ENCODE measurements at places on chromosomes 2 and 18.
A peak's percentile ranks its signal among the peaks of the same experiment; 100 is the strongest.

DNA sequence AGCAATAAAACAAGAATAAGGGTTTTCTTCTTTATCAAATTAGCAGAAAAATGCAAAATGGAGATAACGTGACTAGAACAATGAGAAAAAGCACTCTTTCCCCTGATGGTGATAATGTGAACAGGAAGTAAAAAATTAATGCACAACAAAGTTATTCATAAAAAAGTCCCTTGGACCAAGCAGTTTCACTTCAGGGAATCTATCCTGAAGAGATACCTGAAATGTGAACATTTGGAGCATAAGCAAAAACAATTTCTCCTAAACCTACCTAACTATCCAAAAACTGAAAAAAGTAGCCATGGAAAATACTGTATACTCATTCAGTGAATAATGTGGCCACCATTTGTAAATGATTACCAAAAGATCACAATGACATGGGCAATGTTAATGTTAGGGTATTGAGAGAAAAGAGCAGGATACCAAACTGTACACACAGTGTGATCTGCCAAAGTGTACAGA, 48.7 kb downstream of the TRIP12 start:
- no peak for DNase-seq

DNA sequence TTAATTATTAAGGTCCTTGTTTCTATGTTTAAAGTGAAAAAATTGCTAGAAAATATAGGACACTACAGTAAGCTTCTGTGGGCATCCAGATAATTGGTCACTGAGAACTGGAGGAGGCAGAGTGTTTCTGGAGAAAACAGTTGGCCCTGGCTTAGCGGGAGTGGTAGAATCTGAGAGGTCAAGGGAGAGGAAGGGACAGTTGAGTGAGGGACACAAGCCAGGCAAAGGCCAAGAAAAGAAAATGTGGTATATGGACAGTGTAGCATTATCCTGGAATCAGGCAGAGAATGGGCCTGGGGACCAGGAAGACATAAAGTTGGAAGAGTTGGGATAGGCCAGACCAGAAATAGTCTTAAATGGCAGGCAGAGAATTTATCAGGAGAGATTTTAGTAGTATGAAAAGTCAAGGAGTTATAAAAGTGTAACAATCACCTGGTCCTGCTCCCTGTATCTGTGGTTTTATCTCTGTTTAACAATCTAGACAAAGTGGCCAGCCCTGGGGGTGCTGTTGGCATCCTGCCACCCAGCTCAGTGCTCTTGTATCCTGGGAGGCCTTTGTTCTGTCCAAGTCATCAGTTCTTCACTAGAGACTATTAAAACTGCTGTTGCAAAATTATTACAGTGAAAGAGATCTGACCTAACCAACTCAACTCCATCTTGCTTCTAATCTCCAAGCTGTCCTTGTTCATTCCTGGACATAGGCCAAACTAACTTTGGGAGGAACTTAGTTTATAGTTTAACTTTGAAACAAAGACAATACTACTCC, 15.4 kb upstream of the MSGN1 start:
- no peak for DNase-seq

GRCh38 chr18:28095041-28095440, 81.9 kb downstream of the CDH2 start:
- DNase-seq: no peak

GRCh38 chr2:148670773-148671172, 26.2 kb downstream of the EPC2 start:
- DNase-seq: no peak

DNA sequence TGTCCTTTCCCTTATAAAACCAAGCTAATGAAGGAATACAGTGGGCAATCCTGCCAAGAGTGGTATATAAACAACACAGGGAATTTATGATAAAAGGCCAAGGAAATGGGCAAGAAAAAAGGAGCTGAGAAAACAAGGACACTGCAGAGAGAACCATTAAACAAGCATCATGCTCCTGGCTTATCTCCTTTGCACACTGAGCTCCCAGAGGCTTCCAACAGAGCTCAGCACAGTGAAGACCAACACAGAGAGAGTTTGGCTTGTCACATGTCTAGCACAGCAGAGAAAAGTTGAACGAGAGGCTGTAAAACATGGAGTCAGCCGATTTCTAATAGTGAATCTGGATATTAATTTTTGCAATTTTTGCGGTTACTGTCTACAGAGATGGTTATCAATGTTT, 68.0 kb upstream of the KLF7 start:
- peak; percentile 25 for DNase-seq

- DNase-seq: no peak
Measured at GRCh38 chr2:217981084-217981730, 21.6 kb downstream of the TNS1 start.

- no peak for DNase-seq
Measured at GRCh38 chr2:98799375-98800329, 68.7 kb upstream of the MGAT4A start.

GRCh38 chr2:187435756-187436155, 12.3 kb downstream of the CALCRL start:
- DNase-seq: no peak

DNA sequence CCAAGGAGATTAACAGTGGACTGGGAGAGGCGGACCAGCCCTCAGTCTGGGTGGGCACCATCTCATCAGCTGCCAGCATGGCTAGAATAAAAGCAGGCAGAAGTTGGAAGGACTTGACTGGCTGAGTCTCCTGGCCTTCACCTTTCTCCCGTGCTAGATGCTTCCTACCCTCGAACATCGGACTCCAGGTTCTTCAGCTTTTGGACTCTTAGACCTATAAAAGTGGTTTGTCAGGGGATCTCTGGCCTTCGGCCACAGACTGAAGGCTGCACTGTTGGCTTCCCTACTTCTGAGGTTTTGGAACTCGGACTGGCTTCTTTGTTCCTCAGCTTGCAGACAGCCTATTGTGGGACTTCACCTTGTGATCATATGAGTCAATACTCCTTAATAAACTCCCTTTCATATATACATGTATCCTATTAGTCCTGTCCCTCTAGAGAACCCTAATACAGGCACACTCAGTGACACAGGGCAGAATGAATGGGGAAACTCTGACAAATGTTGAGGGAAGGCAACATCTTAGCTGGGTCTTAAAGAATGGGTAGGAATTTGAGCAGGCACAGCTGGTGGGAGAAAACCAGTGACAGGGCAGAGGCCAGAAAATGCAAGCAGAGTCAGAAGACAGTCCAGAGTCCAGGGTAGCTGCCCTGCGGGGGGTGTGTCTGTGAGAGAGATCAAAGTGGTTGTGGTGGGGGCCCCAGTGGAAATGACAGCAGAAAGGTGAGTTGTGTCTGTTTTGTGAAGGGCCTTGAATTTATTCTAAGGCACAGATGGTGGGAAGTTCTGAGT, 108.1 kb upstream of the CD302 start:
- no peak for DNase-seq

GRCh38 chr18:7020995-7021777, 96.4 kb downstream of the LAMA1 start:
- DNase-seq: no peak

DNA sequence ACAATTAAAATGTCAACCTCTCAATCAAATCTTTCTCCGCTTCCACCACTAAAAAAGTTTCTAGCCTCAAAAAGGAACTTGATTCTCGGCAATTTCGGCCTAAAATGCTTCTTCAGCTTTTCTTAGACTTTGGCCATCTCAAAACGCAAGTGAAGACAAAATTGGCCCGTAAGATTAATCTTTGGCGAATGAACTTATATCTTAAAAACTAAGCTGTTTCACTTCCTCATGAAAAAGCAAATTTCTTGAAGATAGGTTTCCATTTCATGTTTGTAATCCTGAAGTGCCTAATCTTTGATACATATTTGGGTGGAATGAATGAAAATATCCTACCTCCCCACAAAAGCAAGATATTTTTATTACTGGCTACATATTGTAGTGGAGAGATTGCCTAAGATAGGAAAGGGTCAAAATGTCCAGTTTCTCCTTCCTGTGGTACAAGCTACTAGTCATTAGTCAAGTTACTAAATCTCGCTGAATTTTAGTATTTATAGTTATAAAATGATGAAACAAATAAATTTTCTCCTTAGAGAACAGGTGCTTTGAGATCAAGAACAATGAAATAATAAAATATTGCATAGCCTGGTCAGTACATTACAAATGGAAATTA, 85.4 kb upstream of the ZEB2 start:
- DNase-seq: no peak

- DNase-seq: no peak
Measured at GRCh38 chr2:240288087-240288521, 147.4 kb upstream of the GPC1 start.

GRCh38 chr2:227348324-227348723, 23.3 kb downstream of the MFF start:
- DNase-seq: no peak

- no peak for DNase-seq
Measured at GRCh38 chr2:118249531-118249930, 161.3 kb downstream of the INSIG2 start.

DNA sequence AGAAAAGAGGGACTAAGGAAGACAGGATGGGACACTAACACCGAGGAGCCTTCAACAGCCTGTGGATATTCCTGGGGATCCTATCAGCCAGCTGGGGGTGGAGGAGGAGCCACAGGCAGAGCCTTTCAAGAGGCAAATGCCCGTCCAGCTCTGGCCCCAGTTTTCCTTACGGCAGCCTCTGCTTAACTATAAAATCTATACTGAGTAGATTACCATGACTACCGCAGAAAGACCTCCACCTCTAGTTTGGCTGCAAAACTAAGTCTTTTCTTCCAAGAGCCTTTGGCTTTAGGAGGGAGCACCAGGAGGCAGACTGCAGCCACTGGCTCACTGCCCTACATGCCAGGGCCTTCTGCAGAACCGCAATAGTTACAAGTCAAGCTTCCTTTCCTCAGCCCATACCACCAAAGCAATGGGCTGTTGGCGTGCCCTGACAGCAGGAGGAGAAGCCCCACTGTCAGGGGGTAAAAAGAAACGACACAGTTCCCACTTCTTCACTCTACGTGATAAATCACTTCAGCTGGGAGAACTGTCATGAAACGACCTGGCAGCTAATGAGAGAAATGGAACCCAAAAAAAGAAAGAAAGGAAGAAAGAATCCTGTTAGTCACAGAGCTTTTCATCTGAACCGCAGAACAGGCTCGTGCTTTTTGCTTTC, 25.1 kb upstream of the CREB1 start:
- no peak for DNase-seq

DNA sequence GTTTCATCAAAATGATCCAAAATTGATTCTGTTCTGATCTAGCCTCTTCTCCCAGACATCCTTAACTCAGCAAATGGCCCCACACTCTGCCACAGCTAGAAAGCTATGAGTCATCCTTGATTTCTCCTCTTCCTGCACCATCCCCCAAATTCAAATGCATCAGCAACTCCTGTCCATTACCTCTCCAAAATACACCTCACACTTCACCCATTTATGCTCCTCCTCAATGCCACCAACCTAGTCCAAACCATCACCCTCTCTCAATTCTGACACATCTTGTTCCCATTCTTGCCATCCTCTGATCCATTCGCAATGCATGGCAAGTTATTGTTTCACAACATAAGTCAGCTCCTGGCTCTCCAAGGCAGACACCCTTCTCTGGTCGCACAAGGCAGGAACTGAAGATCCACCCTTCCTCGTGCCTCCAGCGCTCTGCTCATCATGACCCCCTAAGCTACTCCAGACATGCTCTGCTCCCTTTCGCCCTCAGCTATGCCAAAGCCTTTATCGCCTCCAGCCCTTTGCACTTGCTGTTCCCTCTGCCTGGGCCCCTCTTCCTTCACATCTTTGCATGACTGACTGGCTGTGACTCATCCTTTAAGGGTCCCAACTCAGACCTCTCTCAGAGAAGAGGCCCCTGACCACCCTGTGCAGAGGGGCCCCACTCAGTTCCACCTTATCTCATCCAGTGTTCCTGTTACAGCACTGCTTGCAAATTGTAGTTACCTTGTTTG, 83.6 kb downstream of the MREG start:
- DNase-seq: no peak

DNA sequence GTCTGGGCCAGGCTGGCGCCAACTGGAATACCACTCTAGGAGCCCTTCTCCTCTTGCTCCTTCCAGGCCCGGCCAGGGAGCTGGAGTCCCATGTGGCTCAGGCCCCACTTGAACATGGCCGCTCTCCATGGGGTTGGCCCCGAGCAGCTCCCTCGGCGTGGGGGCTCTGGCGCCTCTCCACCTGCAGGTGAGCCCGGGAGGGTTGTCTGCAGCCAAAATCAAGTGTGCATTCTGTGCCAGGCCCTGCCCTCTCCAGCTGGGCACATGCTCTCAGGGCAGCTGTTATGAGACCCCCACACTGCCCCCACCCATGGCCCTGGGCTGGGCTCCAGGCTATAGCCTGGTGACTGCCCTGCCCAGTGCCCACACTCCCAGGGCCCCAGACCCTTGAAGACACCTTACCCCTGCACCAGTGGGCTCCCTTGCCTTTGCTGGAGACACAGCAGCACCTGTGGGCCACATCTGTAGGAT, 45.8 kb upstream of the HS6ST1 start:
- DNase-seq: no peak

- no peak for DNase-seq
Measured at GRCh38 chr2:15367715-15368114, 193.4 kb downstream of the NBAS start.

GRCh38 chr2:24855022-24855622, 61.9 kb downstream of the CENPO start:
- no peak for DNase-seq

DNA sequence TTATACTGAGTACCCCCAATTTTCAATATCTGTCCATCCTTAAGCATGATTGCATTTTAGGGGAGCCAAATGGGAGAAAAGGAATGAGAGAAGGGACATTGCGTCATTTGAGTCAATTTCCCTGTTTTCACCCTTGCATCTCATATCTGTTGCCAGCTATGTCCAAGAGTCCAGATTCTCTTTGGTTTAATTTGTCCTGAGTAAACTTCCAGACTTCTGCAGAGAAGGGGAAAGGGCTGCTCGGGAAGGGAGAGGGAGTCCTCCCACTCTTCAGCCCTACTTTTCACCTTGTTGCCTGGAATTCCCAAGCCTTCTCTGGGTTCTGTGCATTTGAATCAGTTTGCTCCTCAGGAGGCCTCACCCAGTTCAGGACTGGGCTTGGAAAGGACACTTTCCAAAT, 16.5 kb downstream of the GREB1 start:
- DNase-seq: no peak

GRCh38 chr2:161124201-161124600, 36.0 kb upstream of the TANK start:
- DNase-seq: no peak

DNA sequence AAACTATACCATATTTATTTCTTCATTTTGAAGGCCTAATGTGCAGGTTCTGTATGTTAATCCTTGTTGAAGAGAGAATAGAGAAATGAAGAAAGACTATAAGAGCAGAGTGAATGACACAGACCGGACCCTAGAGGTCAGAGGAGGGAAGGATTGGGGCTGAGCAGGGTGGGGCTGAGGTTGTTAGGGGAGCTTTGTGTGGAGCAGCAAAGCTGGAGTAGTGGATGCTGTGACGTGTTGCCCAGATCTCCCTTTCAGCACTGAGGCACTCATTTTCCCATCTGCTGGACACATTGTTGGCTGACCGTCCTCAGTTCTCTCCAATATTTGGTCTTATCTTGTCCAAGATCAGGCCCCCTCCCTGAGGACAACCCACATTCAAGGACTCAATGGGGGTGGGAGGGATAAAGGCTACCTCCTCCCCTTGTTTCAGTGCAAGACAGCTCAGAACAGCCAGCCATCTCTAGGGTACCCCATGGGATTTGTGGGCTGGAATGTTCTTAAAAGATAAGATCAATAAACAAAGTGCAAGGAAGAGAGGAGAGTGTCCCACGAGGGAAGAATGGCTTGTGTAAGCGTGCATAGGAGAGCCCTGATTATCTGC, 143.6 kb downstream of the TDRD15 start:
- DNase-seq: no peak

- no peak for DNase-seq
Measured at GRCh38 chr2:7574385-7574784, 657.2 kb downstream of the RNF144A start.

- no peak for DNase-seq
Measured at GRCh38 chr2:74179063-74179865, 585 bp upstream of the MOB1A start.

GRCh38 chr2:151857650-151858049, 29.4 kb upstream of the ARL5A start:
- DNase-seq: no peak
